ENCODE measurements at places on chromosomes 3 and 15. TPM values are rescaled to one million over a fixed set of nuclear protein-coding genes. Genes with fewer than 3 reads are reported as not detected.

The CNTN3 gene
- 1.3 TPM for polyA plus RNA-seq

DNA sequence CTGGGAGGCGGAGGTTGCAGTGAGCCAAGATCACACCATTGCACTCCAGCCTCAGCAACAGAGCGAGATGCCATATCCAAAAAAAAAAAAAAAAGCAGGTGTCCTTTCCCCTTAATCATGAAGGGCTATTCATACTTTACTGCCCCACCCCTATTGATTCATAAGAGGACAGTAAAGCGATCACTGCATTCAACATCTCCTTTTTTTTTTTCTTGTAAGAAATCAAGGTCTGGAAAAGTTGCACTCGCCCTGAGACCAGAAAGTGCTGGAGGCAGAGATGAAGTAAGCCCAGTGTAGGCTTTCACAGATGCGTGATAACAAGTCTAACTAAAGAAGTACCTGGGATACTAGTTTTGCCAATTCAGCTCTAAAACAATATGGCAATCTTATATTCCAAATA, 24.2 kb downstream of the B3GNT5 start:
- H3K27me3 ChIP-seq, result no peaks in the 10 kb centered on the region
- H3K4me1 ChIP-seq, result no peaks in the 10 kb centered on the region
- no peak overlapping the region for H3K4me3 ChIP-seq
- no peak overlapping the region for H3K27ac ChIP-seq
- H3K36me3 ChIP-seq, result no peaks in the 10 kb centered on the region

DNA sequence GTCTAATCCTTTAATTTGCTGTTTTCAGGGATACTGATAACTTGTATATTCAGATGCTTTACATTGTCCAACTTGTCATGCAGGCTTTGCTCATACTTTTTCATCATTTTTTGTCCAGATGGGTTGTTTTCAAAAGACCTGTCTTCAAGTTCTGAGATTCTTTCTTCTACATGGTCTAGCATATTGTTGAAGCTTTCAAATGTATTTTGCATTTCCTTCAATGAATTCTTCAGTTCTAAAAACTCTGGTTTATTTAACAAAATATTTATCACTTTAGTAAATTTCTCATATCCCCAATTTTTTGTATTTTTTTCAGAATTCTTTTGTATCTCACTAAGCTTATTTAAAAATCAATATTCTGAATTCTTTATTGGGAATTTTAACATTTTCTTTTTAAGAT, 388.3 kb upstream of the IL12A start:
- DNase-seq, result no peak
- no peaks in the 10 kb centered on the region for H3K27me3 ChIP-seq
- H3K27ac ChIP-seq, result no peak overlapping the region
- no peaks in the 10 kb centered on the region for H3K4me1 ChIP-seq
- H3K36me3 ChIP-seq, result no peaks in the 10 kb centered on the region
- no peak overlapping the region for H3K4me3 ChIP-seq

- no peak overlapping the region for H3K4me3 ChIP-seq
- H3K4me1 ChIP-seq, result peaks cover 19% of the 10 kb centered on the region
- no peaks in the 10 kb centered on the region for H3K36me3 ChIP-seq
- no peaks in the 10 kb centered on the region for H3K27me3 ChIP-seq
- DNase-seq, result no peak
Observed at GRCh38 chr15:78207641-78208340, 26.6 kb downstream of the ACSBG1 start.

DNA sequence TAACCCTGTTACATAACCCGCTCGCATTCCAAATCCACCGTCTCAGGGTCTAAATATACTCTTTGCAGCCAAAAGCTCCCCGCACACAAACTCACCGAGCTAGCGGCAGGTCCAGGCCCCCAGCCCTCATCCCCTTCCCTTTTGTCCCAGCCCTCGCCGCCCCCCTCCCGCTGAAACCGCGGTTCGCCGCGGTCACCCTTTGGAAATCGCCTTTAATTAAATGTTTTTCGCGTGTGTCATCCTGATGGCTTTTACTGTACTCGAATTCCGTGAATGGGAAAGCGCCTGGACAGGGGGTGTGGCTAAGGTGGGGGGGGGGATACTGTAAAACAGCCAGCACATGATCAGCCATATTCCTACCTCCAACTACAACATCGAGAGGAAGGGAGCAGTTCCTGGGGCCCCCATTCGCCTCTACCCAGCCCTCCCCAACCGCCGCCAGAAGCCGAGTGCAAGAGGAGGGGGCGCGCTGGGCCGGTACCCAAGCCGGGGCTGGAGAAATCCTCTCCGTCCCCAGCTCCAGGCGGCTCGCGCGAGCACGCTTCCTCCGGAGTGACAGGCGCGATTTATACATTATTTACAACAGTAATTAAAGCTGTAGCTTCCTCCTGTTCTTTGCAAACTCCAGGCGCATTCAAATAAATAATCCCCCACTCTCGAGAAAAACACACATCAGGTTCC, 1.7 kb downstream of the RORA start:
- H3K4me1 ChIP-seq, result no peaks in the 10 kb centered on the region
- no peaks in the 10 kb centered on the region for H3K36me3 ChIP-seq
- no peak overlapping the region for H3K27ac ChIP-seq
- H3K27me3 ChIP-seq, result no peaks in the 10 kb centered on the region
- peak; percentile 43 for DNase-seq

DNA sequence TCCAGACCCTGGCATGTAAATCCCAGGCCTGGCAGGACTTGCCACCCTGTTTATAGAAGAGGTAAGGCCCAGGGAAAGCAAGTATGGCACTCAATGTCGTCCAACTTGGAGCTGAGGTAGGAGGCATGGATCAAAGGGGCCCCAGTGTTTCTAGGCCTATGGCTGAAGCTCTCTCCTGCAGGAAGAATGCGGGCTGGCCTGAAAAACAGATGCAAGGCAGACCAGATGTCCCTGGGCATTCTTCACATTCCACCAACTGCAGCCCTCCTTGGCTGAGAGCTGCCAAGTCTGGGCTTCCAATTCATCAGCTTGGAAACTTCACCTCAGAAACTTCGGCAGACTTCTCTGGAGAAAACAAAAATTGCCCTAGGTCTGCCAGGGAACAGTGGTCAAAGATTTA, 22.2 kb downstream of the MESD start:
- no peak overlapping the region for H3K4me3 ChIP-seq
- H3K4me1 ChIP-seq, result peaks cover 3% of the 10 kb centered on the region
- no peaks in the 10 kb centered on the region for H3K36me3 ChIP-seq
- no peak for DNase-seq
- no peak overlapping the region for H3K27ac ChIP-seq
- H3K27me3 ChIP-seq, result no peaks in the 10 kb centered on the region

DNA sequence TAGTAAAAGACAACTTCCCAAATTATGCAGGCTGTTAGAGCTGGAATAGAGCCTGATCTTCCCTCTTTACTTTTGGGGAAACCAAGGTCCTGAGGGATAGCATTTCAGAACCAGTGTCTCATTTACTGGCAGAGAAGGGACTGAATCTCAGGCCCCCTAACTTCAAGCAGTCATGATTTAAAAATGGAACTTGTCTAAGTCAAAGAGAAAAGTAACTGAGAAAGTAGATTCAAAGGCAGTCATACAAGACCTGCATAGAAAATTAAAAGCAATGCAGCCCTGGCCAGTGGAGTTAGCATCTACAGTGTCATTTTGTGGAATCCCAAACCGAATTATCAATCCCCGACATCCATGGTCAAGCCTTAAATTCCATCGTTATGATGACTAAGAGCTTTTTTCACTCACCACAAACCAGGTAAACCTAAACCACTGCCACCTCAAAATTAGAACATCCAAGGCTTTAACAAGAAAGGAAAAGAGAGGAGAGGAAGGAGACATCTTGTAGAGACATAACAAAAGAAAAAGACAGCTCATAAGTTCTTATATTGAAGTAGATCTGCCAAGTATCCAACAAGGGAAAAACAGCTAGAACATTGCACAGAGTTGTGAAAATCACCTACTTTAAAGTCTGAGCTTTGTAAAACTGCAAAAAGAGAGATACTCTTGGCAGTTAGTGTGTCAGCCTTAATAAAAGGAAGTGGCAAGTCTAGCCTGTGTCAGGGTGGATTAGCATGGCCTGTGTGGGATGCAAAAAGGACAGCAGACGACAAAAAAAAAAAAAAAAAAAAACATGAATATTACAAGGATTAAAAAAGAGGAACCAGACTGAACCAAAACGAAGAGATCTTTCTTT, 54.1 kb upstream of the CCR2 start:
- no peak overlapping the region for H3K4me3 ChIP-seq
- H3K27ac ChIP-seq, result no peak overlapping the region
- H3K27me3 ChIP-seq, result no peaks in the 10 kb centered on the region
- no peaks in the 10 kb centered on the region for H3K36me3 ChIP-seq
- no peak for DNase-seq
- no peaks in the 10 kb centered on the region for H3K4me1 ChIP-seq

The CCR1 gene
- polyA plus RNA-seq, result 2.1 TPM

DNA sequence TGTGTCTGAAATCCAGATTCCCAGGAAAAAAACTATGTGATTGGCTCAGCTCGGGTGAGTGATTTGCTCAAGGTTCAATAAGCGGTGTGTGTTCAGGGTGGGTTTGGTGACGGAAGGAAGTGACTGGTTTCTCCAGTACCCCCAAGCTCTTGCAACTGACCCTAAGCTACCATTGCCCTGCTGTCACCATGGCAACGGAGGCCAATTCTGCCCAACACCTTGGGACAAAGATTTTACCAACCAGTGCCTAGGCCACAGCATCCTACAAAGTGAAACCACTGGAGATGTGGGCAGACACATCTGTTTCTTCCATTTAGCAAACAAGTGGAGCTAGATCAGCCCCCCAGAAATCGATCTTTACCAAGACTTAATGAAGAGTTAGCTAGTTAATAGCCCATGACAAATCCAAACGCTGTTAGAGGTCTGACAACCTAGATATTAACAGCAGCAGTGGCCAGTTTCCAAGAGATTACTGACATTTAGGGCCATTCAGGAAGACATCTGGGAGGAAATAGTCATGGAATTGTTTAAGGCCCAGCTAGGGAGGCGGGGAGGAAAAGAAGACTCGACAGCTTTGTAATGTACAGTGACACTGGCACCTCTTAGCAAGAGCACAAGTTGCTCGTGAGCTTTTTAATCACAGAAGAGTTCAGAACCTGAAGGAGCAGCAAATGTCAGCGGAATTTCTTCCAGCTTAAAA, 195.9 kb downstream of the SLCO3A1 start:
- H3K4me1 ChIP-seq, result no peaks in the 10 kb centered on the region

GRCh38 chr15:101676921-101677329, 24.7 kb upstream of the TM2D3 start:
- no peak for DNase-seq
- H3K4me3 ChIP-seq, result no peak overlapping the region
- no peaks in the 10 kb centered on the region for H3K27me3 ChIP-seq
- no peaks in the 10 kb centered on the region for H3K36me3 ChIP-seq
- no peaks in the 10 kb centered on the region for H3K4me1 ChIP-seq
- no peak overlapping the region for H3K27ac ChIP-seq

DNA sequence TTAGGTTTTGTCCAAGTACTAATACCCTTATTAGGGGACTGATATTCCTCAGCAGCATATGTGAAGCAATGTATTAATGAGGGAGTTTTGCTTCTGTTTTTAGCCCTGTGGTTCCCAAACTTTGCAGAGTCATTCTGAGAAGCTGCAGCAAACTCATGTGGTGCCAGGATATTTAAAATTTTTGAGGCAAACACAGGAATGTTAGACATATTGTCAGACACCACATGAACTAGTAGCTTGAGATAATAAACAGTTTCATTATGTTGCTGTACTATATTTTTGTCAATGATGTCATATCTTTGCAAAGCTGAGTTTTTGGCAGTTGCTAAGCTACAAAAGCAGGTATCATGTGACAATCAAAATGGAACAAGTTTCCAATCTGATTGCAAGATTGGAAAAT, 36.6 kb downstream of the ATP6V1A start:
- H3K27ac ChIP-seq, result no peak overlapping the region
- DNase-seq, result no peak
- H3K36me3 ChIP-seq, result no peaks in the 10 kb centered on the region
- no peaks in the 10 kb centered on the region for H3K4me1 ChIP-seq
- H3K4me3 ChIP-seq, result no peak overlapping the region
- no peaks in the 10 kb centered on the region for H3K27me3 ChIP-seq

GRCh38 chr15:64453689-64454037, 6.7 kb upstream of the ZNF609 start:
- no peak overlapping the region for H3K4me3 ChIP-seq
- H3K4me1 ChIP-seq, result peaks cover 1% of the 10 kb centered on the region

The CBLB gene
- 51.8 TPM for polyA plus RNA-seq

DNA sequence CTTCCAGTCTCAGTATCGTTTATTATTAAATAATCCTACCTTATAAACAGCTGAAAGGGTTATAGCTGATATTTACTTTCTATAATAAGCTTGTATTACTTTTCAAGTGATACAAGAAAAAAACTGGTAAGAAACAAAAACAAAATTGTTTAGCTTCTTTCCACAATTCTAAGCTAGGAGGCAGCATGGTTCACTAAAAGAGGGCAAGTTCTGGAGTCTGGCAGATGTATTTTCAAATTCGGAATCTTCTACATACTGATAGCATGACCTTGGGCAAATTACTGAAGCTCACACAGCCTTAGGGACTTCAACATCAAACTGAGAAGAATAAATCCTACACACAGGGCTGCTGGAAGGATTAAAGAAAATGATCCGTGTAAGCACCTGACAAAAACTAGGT, 15.4 kb downstream of the C15orf62 start:
- peaks cover 13% of the 10 kb centered on the region for H3K4me1 ChIP-seq
- no peak overlapping the region for H3K27ac ChIP-seq
- H3K36me3 ChIP-seq, result no peaks in the 10 kb centered on the region

The ATP13A5 gene
- polyA plus RNA-seq, result not detected

DNA sequence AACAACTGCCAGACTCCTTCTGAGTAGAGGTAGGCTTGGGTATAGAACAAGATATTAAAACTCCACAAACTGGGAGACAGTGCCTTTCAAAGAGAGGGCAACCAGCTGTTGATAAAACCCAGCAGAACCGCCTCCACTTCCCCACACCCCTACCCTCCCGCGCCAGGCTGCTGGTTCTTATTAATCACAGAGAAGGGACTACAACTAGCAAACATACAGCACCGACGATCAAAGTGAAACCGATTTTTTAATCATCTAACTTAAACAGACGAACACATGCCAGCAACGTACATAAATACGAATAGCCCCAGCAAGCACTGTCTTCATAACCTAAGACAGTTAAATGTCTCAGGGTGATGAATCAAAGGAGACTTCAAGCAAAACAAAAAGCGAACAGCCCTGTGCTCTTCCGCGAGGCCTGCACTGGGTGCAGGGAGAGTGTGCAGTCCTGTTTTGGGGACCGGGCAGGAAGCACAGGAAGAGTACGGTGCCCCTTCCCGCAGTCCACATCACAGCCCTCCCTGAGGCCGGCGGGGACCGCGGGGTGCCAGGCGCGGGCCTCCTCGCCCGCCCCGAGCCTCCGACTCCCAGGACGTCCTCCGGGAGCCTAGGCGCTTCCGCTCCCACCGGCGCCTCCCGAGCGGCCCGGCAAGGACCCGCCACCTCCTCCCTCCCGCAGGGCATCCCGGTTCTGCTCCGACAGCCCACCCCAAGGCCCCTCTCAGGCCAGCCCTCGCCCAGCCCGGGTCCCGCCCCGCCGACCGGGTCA, 75.1 kb upstream of the VGLL4 start:
- peak; percentile 52 for DNase-seq
- no peaks in the 10 kb centered on the region for H3K36me3 ChIP-seq
- no peaks in the 10 kb centered on the region for H3K4me1 ChIP-seq
- no peaks in the 10 kb centered on the region for H3K27me3 ChIP-seq
- peak overlapping the region; percentile 84 for H3K4me3 ChIP-seq
- peak overlapping the region; percentile 91 for H3K27ac ChIP-seq

- H3K4me1 ChIP-seq, result no peaks in the 10 kb centered on the region
- no peaks in the 10 kb centered on the region for H3K27me3 ChIP-seq
- H3K27ac ChIP-seq, result no peak overlapping the region
- no peak for DNase-seq
- H3K36me3 ChIP-seq, result no peaks in the 10 kb centered on the region
Observed at GRCh38 chr3:126913524-126913923, 69.4 kb upstream of the PLXNA1 start.

GRCh38 chr15:39034816-39035215, 470.2 kb upstream of the RASGRP1 start:
- H3K27me3 ChIP-seq, result no peaks in the 10 kb centered on the region
- no peak for DNase-seq
- no peak overlapping the region for H3K27ac ChIP-seq
- no peaks in the 10 kb centered on the region for H3K4me1 ChIP-seq
- H3K36me3 ChIP-seq, result no peaks in the 10 kb centered on the region

The CD96 gene
- polyA plus RNA-seq, result 3.0 TPM

Measured in ovary (tissue), 10 donors.